ENCODE measurements at places on chromosomes 7 and 10.

- no peak for DNase-seq
These were observed 75.4 kb upstream of the POM121L12 start for GRCh38 chr7:52959878-52960660.

DNA sequence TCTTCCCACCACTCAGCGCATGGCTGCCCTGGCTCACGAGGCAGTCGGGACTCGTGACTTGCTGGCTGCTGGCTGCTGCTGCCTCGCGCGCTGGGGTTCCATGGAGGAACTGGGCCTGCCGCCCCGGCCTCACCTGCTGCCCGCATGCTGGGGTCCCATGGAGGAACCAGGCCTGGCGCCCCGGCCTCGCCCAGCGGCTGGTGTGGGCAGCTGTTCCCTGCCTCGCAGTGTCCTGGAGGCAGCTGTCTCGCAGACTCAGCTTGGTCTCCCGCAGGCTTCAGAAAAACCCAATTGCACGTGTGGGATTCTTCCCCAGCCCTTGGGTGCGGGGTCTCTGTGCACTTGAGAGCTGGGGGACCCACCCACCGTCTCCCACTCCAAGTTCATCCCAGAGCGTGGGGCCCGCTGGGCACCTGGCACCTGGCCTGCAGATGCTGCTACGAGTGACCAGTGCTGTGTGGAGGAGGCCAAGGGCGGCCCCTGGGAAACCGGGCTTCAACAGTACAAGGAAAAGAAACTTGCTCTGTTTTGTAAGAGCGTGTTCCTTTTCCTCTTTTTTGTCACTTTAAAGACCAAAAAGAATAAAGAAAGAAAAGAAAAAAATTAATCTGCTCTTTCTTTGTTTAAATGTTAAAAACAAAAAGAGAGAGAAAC lies 20.4 kb downstream of the PWWP2B start:
- peak; percentile 60 for DNase-seq

DNA sequence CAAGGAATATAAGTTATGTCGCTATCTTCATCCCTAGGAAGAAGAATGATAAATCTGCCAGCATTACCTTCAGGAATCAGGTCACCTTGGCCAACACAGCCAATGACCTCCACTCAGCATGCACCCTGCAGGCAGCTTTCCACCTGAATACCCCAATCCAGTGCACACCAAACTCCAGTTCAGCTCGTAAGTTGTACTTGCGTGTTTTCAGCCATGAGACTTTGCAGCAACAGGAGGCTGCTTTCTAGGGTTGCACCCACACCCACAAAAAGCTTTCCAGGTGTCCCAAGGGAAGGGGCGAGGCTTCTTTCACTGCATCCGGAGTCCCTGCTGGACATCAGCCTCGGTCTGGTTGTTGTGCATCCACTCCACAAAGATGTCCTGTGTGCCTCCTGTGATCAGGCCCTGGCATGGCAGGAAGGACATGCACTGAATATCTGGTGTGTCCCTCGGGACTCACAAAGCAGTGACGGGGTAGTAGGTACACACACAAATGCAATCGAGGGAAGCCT lies 282.9 kb downstream of the GRID1 start:
- no peak for DNase-seq

GRCh38 chr10:118047157-118047719 lies 497 bp upstream of the RAB11FIP2 start:
- peak; percentile 56 for DNase-seq

DNA sequence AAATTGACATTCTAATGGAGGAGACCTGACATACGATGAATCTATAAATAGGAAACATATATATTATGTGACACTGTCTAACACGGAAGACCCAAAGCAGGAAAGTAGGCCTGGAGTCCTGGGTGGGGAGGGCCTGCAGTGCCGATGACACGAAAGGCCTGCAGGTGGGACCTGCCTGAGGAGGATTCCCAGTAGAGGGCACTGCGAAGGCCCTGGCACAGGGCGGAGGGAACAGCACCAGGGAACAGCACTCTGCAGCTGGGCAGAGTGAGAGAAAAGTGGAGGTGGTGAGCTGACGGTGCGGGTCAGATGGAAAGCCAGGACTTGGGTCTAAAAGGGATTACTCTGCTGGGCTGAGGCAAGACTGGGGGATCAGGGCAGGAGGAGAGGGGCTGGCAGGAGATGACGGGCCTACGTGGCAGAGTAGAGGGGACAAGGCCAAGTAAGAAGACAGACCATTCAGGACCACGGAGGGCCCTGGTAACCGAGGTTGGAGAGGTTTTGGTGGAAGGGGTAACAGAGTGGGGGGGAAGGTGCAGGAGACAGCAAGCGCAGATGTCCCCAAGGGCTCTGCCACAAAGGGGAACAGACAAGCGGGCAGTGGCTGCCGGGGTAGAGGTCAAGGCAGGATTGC lies 8.1 kb downstream of the ZNF746 start:
- DNase-seq: no peak

- DNase-seq: no peak
These were observed 14.7 kb downstream of the LRRC18 start for GRCh38 chr10:48924988-48925387.

DNA sequence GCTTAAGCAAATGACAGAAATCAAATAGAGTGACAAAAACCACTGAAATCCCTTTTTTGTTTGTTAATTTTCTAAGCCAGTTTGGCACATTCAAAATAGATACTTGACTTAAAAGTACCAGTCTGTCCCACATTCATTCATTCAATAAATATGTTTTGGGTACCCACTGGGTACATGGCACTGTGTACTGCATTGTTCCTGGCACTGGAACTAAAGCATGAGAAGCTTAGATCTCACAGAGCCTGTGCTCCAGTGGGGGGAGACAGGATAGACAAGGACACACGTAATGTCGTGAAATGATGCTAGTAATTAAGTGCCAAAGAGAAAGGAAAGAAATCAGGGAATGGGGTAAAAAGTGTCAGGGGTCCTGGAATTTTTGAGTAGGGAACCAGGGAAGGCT lies 13.0 kb downstream of the MTURN start:
- no peak for DNase-seq

DNA sequence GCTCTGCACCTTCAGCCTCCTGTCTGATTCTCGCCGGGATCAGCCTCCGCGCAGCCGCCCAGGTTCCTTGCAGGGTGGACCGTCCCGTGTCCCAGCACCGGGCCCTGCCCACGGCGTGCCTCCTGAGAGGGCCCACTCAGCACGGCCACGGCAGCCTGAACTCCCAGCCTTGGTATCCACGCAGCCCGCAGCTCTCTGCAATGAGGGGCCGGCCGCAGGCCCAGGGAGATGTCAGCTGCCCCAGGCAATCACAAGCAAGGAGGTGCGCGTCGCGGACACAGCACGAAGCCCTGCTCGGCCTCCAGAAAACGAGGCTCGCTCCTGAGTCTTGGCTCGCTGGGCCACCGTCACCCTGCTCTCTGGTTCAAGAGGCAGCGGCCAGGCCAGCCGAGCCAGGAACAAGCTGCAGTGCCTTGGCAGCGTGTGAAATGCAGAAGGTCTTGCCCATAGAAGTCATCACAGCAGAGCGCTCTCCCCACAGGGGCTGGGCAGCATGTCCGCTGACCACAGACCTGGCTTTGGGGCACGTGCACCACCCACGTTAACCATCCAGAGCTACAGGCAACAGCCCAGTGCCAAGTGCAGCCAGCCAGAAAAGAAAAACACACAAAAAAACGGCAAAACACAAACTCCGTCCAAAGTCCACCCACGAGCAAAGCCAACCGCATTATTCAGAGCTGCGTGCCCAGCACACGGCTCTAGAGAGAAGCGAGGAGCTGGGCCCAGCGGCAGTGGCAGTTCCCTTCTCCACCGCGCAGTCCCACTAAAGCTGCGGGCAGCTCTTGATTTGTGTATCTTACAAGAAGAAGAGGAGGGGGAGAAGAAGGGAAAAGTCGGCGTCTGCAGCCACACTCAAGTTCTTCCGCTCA lies 13.9 kb downstream of the GPER1 start:
- no peak for DNase-seq

- DNase-seq: no peak
These were observed 14.0 kb upstream of the EXOC6 start for GRCh38 chr10:92834331-92834730.
